ENCODE measurements at places on chromosomes 4 and X.
A peak's percentile ranks its signal among the peaks of the same experiment; 100 is the strongest.

DNA sequence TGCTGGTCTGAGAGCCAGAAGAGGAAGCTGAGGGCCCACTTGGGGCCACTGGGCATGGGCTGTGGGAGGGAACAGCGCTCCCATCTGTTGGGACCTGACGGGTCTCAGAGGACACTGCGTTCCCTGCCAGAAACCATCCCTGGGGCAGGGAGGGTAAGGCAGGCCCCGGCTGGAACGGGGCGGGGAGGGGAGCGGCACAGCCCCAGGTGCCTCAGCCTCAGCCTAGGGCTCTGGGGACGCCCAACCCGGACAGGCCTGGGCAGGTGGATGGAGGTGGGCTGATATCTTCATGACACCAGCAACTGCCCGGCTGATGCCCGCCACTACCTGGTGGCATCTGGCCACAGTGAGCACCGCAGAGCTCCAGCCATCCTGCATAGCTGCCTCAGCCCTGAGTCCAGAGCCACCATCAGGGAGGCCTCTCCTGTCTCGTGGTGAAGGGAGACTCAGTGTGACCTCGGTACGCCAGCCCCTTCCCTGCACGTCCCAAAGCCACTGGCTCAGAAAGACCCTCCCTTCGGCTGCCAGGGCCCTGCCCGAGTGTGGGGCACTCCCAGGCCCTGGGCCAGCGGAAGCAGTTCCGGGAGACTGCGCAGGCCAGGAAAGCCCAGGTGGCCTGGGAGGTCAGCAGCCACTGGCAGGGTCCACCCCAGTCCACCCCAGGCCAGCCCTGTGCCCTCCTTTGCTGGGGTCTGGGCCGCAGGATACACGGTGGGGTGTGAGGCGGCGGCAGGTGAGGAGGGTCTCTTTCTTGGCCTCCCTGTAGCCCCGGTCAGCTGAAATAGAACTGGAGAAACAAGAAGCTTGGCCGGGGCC lies 34.6 kb upstream of the FGFR3 start:
- no peak for DNase-seq

DNA sequence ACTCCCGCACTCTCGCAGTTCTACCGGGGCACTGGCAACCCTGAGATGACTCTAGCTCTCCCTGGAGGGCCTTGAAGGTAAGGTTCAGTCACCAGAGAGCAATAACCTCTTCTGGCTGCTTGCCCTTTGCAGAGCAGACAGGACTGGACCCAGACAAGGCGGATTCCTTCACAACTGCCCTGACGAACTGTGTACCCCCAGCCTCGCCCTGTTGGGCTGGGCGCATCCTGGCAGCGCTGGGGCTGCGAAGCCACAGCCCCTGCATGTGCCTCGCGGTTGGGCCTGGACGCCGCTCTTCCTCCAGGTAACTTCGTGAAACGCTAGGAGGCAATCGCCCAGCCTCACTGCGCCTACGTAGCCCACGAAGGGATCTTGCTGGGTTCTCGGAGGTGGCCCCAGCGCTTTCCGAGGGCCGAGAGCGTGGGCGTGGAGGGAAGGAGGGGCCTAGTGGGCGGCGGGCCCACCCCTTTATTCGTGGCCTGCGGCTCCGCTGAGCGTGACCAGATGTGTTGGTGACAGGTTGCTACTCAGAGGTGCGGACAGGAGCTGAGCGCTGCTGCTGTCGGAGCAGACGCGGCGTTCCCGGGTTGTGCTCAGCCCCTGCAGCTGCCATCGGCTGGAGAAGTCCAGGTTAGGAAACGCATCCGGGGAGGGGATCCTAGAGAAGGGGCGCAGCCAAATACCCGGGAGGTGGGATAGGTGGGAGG lies 1.9 kb upstream of the MAMLD1 start:
- no peak for DNase-seq

DNA sequence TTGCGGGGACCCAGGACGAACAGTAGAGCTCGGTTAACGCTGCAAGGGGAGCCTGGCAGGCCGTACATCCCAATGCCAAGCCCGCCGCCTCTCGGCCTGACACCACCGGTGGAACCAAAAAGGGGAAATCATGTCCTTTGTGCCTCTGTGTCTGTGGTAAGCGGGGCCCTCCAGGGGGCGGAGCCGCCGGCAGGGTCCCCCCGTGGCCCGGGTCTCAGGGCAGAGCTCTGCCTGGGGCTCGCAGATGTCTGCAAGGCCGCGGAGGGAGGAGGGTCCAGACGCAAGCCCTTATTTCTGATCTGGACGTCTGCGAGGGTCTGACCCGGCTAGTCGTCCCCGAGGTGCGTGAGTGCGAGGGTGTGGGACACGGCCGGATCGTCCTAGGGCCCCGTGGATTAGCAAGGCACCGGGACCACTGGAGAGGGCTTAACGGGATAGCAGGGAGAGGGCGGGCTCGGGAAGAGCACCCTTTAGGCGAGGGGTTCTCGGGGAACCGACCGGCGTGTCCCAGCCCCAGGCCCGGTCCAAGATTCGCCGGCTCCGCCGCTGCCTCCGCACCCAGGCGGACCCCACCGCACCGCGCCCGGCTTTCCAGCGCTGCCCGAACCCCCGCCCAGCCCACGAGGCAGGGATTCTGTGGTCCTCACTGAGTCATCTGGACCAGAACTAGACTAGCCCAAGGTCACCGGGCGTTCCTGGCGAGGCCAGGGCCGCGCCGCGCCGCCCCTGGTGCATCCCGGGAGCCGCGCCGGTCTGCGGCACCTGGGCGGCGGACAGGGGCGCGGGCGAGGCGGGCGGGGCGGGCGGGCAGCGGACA lies 863 bp upstream of the FAM193A start:
- DNase-seq: peak; percentile 69

DNA sequence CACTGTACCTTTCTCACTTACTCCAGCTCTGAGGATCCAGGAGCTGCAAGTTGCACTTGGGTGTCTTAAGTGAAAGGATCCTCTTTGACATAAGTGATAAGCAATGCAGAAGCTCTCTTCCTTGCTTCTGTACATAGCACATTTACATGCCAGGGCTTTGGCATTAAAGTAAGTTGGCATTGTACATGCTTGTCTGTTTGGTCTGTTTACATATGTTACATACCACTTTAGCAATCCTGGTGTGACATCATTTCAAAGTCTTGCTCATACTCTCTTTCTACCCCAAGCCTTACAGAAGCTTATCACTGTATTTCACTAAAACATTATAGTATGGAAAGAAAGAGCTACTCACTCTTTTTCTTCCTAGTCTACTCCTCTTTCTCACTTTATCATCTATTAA lies 2548.3 kb downstream of the ARAP2 start:
- DNase-seq: no peak

GRCh38 chrX:44019911-44020310 lies 46.7 kb upstream of the NDP start:
- no peak for DNase-seq

GRCh38 chrX:40144576-40144975 lies 46.8 kb upstream of the BCOR start:
- DNase-seq: no peak

GRCh38 chr4:100630341-100630740 lies 112.5 kb upstream of the EMCN start:
- DNase-seq: no peak

GRCh38 chr4:14743601-14744000 lies 258.7 kb upstream of the CPEB2 start:
- DNase-seq: no peak

DNA sequence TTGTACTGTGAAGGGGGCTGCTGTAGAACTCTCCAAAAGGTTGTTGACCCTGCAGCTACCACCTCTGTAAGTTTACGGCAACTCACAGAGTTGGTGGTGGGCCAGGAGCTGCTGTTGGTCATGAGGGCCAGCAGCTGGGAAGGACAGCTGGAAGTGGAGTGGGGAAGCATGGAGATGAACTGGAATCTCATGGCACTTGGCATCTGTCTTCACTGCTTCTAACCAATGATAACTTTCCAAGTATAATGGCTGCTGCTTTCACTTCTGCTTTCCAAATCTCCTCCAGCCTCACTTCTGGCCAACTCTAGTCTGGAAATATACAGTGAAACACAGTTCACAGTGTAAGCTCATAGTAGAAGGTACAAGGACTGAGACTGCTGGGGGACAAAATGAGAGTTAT lies 126.5 kb upstream of the INTU start:
- DNase-seq: no peak

All from NK-92 treated with Interleukin-12 subunit alpha and Interleukin-12 subunit beta, amount 100 ng/mL, for 24 hours (cell line).